ENCODE measurements at places on chromosomes 5 and 9.

DNA sequence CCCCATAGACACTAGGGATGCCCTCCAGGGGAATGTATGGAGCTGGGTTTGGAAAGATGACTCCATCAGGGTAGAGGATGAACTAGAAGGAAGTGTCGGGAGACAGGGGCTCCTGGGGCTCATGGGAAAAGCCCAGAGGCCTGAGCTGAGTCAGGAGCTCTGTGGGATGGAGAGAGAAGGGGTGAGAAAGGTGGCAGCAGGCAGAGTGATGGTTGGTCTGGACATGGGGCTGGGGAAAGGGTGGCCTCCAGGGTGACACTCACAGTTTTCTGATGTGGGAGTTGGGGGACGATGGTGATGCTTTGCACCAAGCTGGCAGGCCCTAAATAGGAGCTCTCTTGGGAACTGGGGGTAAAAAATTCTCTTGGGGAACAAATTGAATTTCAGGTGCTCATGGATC lies 213.5 kb upstream of the MVB12B start:
- no peak for DNase-seq

GRCh38 chr5:94777056-94777880 lies 158.8 kb downstream of the SLF1 start:
- no peak for DNase-seq

- DNase-seq = peak; percentile 96
Measured at GRCh38 chr5:172800088-172800551, 29.1 kb upstream of the DUSP1 start.

DNA sequence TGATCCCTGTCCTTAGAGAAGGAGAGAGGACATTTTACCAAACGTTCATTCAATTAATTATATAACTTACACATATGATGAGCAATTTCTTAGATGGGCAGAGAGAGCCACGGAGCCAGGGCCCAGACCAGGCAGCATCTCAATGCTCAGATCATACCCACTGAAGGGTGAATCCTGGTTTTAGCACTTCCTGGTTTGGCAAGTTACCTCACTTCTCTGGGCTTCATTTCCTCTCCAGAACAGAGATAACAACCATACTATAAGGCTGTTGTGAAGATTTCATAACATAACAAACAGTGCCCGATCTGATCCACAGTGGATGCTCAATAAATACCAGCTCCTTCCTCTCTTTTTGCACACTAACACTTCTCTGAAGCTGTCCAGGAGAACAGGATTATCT lies 271.1 kb downstream of the DENND1A start:
- DNase-seq = no peak
